ENCODE measurements at places on chromosomes 3 and 15.
A peak's percentile ranks its signal among the peaks of the same experiment; 100 is the strongest.

- peak; percentile 10 for DNase-seq
These were observed 67.6 kb upstream of the NTRK3 start for GRCh38 chr15:88323976-88324740.

GRCh38 chr3:29281094-29281343 lies 148 bp downstream of the RBMS3 start:
- no peak for DNase-seq

- DNase-seq, result no peak
These were observed 264.0 kb upstream of the IL12A start for GRCh38 chr3:159724627-159725026.

- DNase-seq, result no peak
These were observed 55.0 kb upstream of the NR2E3 start for GRCh38 chr15:71755092-71755970.

GRCh38 chr3:41726891-41727290 lies 235.0 kb downstream of the ULK4 start:
- DNase-seq, result no peak

DNA sequence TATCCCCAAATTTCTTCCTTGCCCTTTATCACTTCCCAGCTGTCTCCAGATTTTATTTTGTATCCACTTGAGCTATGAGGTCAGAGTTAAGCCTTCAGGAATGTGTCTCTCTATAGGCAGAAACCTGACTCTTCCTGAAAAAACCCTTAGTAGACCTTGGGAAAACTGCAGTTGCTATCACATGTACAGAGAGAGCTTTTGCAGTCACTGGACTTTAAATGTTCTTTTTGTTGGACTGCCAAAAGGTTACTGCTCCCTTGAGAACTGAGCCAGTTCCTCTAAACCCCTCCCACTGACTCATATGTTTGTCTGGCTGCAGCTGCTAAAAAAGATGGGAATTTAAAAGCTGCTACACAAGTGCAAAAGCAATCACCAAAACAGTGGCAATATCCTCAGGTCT lies 169.1 kb upstream of the CCDC54 start:
- DNase-seq, result peak; percentile 94

GRCh38 chr3:163538387-163538786 lies 1539.9 kb downstream of the SI start:
- no peak for DNase-seq

GRCh38 chr3:195103623-195104022 lies 167.3 kb downstream of the XXYLT1 start:
- no peak for DNase-seq

- no peak for DNase-seq
These were observed 68.6 kb downstream of the CDC25A start for GRCh38 chr3:48119505-48120193.

- DNase-seq, result no peak
These were observed 46.1 kb downstream of the PLXNA1 start for GRCh38 chr3:127028781-127029657.

DNA sequence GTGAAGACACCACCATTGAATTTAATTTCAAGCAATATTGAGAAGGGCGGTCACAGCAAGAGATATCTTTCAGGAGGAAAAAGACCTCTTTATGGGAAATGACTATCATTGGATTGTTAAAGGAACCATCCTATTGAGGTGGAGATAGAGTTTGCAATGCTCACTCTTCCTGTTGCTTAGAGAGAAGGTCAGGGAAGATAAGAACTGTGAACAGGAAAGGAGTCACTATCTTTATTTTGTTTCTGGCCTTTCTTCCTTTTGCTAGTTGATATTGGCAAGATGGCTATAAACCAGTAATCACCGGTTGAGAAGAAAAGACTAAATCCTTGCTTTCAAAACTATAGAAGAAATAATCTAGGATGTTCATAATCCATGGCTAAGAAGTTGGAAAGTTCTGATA lies 112.1 kb upstream of the TMEM108 start:
- no peak for DNase-seq

DNA sequence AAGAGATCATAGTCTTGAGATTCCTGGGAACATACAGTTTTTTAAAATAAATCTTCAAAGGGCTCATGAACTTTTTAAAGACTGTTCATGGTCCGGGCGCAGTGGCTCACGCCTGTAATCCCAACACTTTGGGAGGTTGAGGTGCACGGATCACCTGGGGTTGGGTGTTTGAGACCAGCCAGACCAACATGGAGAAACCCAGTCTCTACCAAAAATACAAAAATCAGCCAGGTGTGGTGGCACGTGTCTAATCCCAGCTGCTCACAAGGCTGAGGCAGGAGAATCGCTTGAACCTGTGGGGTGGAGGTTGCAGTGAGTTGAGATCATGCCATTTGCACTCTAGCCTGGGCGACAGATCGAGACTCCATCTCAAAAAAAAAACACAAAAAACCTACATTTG lies 41.4 kb upstream of the EIF3J start:
- no peak for DNase-seq

GRCh38 chr3:79886204-79886603 lies 118.4 kb upstream of the ROBO1 start:
- DNase-seq, result no peak

GRCh38 chr15:59372352-59373211 lies at the start of gene MYO1E:
MYO1E (minus strand) TSS chr15:59372871; CDS start chr15:59372500, 371 bp downstream.
- DNase-seq, result peak; percentile 89

DNA sequence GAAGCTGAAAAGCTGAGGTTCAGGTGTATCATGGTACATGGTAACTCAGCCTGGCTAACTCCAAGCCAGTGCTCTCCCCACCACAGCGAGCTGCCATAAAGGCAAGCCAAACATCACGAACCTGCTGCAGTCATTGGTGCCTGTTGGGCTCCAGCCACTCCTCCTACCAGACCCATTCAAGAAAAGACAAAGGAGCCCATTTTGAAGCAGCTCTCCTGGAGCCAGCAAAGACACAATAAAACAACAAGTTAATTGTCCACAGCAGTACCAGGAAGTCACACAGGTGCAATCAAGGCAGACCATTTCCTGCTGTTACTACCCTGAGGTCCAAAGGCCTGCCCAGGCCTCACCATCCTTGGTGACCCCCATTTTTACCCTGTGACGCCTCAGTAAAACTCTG lies 77.6 kb downstream of the DAPK2 start:
- no peak for DNase-seq

GRCh38 chr3:57098418-57099310 lies 38.2 kb downstream of the SPATA12 start:
- no peak for DNase-seq

GRCh38 chr3:14532691-14533456 lies 7.3 kb downstream of the GRIP2 start:
- no peak for DNase-seq

GRCh38 chr3:49378249-49378895 lies 20.2 kb upstream of the GPX1 start:
- no peak for DNase-seq

GRCh38 chr3:142878649-142879300 lies 10.1 kb downstream of the PCOLCE2 start:
- DNase-seq, result no peak

DNA sequence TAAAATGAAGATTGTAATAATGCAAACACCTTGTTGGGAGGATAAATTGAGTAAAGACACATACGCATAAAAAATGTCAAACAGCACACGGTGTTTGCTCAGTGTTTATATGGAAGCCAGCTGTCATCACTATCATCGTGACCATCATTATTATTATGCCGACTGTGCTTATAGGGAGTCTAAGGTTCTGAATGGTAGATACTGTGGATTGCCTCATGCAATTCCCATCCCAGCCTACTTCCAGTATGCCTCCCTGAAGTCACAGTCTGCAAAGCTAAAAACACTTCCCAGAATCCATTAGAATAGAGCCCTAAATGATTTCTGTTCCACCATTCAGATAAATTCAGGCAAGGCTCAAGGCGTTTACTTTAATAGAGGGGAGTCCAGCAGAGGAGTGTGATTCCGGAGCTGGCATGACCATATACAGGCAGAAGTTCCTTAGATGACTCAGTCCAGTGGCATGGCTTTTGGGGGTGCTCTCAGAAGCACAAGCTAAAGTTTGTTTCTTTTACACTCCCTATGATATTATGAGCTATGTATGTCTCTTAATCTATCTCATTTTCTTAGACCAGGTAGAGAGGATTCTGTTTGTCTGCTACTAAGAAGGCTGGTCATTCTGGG lies 148.7 kb downstream of the MEX3B start:
- peak; percentile 19 for DNase-seq

GRCh38 chr15:41926185-41927056 lies 32.6 kb upstream of the SPTBN5 start:
- no peak for DNase-seq

GRCh38 chr3:49500732-49501609 lies 30.9 kb downstream of the DAG1 start:
- DNase-seq, result peak; percentile 89

DNA sequence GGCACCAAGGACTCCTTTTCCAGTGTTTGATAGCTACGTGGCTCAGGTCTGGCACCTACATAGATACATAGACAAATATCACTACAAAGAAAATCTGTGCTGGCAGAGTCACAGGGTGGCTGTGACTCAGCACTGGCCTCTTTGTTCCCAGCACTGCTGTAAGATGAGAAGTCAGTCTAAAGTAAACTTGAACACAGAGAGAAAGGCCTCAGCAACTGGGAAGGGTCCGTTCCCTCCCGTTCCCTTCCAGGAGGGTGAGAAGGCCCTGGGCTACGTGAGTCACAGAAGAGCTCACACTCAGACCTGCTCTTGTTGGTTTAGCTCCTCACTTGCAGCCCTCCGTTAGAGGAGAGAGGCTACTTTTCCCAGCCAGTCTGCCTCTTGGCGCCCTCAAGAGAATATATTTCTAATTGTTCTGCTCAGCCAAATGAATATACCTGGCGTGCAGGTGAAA lies 23.1 kb downstream of the ANXA2 start:
- peak; percentile 82 for DNase-seq

GRCh38 chr3:124282751-124283651 lies 291.1 kb upstream of the ROPN1 start:
- no peak for DNase-seq

DNA sequence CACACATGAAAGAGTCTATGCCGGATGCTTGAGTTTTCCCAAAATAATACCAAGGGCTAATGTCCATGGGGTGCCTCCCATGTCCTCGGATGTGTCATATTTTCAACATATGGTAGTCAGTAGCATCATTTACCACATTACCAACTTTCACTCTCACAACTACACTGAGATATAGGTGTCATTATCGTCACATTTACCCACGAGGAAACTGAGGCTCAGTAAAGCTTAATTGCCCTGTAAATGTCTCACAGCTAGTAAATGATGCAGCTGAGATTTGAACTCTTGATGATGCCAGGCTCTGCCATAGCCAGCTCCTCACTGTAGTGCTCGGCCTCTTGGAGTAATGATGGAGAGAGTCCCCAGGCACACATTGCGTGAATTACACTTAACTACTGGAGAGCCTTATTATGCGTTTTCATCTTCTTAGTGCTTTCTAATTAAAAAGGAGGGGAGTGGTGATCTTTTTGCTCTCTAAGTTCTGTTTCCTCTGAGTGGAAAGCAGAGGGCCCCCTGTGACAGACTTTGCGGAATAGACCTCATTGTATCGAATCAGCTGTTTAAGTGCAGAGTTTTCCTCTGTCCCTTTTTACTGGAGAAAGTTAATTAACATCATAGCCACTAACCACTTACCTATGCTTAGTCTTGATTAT lies 142.0 kb upstream of the SLCO3A1 start:
- no peak for DNase-seq

DNA sequence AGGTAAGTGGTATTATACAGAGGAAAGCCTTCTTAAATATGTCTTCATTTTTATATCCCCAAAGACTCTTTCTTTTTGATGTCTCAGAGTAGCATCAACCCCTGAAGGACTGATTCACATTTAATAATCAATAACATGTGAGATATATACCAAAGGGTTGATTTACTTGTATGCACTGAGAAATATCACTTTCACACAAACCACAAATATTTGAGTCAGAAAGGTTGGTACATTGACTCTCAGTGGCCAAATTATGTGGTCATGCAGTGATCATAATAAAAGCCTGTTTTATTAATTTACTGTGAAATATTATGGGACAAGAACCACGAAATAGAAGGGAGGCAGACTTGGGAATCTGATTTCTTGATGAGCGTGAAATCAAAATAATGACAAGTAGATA lies 329.0 kb downstream of the GBE1 start:
- no peak for DNase-seq

DNA sequence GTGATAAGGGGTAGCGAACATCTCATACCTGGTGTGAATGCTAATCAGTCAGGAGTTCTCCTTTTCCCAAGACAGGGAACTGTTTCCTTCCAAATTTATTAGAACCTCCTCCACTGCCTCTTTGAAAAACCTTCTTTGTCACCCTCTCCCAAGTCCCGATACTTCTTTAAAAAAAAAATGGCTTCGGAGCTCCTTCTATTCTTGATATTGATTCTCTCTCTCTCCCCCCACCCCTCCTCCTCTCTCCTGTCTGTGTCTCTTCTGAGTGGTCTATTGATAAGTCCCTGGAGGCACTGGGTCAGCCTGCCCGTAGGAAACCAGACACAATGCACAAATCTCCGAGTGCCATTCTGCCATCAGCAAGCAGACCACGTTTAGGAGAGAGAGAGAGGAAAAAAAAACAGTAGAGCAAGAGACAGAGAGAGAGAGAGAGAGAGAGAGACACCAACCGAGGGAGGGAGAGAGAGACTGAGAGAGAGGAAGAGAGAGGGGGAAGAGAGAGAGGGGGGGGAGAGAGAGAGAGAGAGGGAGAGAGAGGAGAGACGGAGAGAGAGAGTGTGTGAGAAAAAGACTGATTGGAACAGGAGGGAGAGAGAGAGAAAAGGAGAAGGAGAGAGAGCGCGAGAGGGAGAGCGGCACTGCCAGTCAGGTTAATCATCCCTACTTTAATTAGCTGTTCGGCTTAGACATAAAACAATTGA lies 160.9 kb downstream of the TIGIT start:
- DNase-seq, result no peak
